ENCODE measurements at places on chromosomes 2 and 18. TPM values are rescaled to one million over a fixed set of nuclear protein-coding genes. Genes with fewer than 3 reads are reported as not detected.

DNA sequence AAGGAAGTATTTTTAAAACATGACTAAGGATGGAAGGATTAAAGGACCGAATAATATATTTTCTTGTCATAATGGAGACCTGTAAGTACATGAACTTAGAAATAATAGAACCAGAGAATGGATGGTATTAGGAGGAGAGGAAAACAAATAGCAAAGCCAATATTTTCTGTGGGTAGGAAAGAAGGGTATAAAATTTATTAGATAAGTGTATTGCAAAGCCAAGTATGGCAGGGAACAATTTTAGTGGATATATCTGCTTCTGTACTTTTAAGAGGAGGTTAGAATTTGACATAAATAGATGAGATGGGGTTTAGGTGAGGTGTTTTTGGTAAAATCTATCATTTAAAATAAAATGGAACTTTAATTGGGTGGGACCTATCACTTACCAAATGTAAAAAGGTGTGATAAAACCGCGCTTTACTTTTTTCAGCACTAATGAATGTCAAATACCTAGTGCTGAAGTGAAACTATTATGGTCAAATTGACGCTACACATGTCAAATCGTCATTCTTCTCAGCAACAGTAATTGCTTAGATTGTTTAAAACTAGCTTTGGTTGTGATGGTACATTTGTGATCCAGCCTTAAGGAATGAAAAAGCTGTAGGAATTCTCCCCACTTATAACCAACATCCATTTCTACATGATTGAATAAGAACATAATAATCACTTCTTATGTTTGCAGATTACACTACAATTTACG is 78.1 kb upstream of the ZEB2 start:
- DNase-seq = no peak

DNA sequence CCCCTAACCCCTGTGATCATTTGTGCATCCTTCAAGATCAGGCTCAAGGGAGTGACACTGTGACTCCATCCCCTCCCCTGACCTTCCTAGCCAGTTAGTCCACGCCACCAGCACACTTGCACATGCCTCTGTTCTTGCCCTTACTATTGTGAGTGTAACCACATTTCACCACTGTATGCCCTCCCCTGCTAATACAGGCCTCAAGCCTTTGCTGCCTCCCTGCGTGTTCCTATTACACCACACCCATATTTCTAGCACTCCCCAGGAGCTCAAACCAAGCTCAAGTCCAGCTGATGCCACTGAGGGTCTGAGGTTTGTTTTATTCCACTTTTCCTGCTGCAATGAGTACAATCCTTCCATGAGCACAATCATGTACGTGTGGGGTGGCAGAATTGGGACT is 288.9 kb upstream of the FBXO11 start:
- DNase-seq = no peak

- peak; percentile 15 for DNase-seq
Measured at GRCh38 chr18:47204908-47205522, 28.9 kb upstream of the IER3IP1 start.

DNA sequence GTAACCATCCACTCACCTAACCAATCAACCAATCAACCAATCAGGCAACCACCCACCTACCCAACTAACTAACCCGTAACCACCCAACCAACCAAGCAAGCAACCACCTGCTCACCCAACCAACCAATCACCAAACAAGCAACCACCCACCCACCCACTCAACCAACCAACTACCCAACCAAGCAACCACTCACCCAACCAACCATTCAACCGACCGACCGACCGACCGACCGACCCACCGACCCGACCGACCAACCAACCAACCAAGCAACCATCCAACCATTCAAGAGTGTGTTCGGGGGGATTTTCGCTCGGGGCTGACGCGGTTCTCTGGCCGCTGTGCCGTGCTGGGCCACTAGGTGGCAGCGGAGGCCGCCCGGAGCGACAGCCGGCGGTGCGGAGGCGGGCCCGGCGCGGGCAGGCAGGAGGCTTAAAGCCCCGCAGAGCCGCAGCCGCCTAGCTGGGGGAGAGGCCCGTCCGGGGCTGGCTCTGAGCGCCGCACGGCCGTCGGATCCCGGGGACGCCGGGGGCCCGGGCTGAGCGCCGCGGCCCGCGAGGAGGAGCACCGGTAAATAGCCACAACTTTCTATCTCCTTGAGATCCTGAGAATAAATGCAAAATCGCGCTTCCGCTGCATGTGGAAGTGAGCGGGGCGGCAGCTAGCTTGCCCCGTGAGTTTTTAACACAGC is at the start of gene MC5R:
Gene MC5R, plus strand, starts transcription at position 443 of the 689 bp plus-strand sequence. CDS start 1,617 bp downstream, outside the sequence.
- DNase-seq = peak; percentile 70

DNA sequence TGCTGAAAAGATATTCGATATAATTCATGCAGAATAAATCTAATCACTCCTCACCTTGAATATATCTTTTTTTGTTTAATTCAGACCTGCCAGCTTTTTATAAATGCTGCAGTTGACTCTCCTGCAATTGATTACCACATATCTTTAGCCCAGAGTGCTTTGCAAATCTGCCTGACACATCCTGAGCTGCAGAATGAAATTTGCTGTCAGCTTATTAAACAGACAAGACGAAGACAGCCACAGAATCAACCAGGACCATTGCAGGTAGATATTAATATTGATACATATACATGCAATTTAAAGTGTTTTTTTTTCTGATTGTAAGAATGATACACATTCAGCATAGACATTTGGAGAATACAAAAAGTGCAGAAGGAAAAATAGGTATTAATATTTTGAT is 35.6 kb upstream of the DYNC2LI1 start:
- no peak for DNase-seq

DNA sequence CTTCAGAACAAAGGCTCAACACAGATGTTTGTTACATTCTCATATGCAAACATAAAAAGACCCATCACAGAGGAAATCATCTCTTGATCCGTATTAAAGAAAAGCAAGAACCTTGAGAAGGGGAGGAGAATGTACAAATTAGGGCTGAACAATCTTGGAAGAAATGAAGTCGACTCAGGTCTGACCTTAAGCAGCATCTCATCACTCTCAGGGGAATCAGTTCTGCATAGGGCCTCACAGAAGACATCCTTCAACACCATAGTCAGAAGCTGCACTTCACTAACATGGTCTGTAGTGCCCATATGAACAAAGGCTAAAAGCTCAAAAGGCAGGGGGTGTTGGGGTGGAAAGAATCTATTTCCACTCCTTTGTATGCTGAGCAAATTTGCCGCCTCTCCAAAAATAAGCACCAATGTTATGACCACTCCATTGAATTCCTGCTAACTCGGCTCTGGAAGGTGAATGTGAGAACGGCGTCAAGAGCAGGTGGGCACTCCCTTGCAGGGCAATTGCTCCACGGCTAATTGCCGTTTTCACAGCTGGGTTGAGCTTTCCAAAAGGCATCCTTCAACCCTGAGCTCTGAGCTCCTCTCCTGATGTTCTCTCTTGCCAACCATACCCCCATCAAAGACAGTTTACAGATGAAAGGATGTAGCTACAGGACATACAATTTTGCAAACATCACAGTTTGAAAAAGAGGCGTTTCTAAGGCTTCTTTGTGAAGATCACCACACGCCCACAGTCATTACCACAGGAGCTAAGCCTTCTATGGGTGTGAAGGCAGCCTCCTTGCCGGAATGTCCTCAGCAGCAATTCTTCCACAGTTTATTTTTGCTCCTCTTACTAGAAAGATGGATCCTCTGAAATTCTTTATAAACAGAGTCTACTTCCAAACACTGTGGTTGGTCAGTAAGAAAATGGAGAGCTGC is 10.0 kb downstream of the KLF7 start:
- no peak for DNase-seq

DNA sequence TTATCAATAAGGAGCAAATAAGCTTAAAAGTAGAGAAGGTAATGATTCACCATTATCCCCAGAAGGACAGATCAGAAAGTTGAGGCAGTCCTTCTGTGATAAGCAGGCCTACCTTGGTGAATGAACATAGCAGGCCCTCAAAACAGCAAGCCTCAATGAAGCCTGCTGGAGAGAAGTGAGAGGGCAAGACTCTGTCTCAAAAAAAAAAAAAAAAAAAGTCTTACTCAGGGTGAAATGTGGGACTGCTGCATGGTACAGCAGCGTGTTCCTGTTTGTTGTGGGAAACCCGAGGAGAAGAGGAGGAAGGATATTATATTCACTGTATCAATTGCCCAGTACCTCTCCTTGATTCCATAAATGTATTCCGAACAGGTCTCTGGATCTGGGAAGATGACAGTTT is 8.7 kb upstream of the HAT1 start:
- no peak for DNase-seq

- DNase-seq = no peak
Measured at GRCh38 chr2:178177066-178177679, 17.1 kb upstream of the OSBPL6 start.

DNA sequence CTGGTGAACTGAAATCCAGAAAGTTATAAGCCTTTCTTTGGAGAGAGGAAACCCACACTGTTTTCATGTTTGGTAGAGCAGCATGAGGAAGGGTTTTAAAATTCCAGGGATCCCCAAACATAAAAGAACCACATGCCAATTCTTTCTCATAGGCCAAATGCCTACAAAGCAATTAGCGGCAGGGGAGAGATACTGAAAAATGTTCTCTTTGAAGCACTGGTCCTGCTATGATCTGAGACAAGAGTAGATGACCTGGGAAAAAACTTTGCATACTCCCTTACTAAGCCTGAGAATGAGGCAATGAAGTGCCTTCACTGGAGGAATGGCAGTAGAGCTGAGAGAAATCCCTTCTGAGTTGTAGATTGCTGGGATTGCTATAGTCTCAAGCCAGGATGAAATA is 1261.7 kb downstream of the DSC3 start:
- no peak for DNase-seq

GRCh38 chr2:233011268-233011650 is 1.8 kb downstream of the NGEF start:
- no peak for DNase-seq

The MLPH gene
- 33.8 TPM for total RNA-seq

The TUBA4B gene
- total RNA-seq = not detected

The CAPN13 gene
- not detected for total RNA-seq

The CD8B2 gene
- total RNA-seq = not detected

The TAF1B gene
- total RNA-seq = 7.1 TPM

Data from heart right ventricle (tissue), 16 donors.